Activated CD4-positive, alpha-beta memory T cell treated with anti-CD3 and anti-CD28 coated beads for 36 hours (primary cell): ENCODE measurements at places on chromosomes 7 and 10.

DNA sequence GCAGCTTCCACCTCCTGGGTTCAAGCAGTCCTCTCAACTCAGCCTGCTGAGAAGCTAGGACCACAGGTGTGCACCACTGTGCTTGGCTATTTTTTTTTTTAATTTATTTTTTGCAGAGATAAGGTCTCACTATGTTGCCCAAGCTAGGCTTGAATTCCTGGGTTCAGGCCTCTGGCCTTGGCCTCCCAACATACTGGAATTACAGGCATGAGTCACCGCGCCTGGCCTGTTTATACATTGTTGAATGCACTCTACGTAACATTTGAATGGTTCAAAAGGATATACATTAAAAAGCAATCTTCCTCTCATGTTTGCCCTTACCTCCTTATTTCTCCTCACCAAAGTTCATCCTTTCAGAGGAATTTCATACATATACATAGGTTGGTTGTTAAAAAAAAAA is 7.2 kb upstream of the SNX10 start:
- DNase-seq: no peak

DNA sequence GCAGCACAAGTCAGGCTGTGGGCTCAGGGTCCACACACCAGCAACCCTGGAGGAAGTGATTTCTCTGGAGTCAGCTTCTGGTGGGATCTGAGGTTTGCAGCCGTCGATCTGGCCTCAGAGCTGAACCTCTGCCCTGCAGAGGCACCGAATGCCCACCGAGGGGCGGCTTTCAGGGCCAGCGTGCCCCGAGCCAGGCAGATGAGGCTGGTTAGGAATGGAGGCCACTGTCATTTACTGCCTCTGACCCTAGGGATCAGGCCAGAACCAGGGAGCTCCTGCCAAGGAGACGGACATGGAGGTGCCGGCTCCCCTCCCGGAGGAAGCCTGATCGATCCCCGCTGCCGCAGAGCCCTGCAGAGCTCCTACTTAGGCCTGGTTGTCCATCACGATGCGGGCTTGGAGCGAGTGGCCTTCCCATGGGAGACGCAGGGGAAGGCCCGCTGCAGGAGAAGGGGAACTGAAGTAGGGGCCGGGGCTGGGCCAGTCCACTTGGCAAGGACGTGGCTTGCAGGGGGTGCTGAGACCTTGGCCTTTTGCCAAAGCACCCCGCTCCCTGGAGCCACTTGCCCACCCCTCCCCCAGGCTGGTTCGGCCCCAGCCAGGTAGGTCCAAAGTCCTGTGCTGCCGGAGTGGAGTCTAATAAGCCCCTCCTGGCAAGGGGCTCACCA is 19.6 kb upstream of the ELFN1 start:
- DNase-seq: no peak

DNA sequence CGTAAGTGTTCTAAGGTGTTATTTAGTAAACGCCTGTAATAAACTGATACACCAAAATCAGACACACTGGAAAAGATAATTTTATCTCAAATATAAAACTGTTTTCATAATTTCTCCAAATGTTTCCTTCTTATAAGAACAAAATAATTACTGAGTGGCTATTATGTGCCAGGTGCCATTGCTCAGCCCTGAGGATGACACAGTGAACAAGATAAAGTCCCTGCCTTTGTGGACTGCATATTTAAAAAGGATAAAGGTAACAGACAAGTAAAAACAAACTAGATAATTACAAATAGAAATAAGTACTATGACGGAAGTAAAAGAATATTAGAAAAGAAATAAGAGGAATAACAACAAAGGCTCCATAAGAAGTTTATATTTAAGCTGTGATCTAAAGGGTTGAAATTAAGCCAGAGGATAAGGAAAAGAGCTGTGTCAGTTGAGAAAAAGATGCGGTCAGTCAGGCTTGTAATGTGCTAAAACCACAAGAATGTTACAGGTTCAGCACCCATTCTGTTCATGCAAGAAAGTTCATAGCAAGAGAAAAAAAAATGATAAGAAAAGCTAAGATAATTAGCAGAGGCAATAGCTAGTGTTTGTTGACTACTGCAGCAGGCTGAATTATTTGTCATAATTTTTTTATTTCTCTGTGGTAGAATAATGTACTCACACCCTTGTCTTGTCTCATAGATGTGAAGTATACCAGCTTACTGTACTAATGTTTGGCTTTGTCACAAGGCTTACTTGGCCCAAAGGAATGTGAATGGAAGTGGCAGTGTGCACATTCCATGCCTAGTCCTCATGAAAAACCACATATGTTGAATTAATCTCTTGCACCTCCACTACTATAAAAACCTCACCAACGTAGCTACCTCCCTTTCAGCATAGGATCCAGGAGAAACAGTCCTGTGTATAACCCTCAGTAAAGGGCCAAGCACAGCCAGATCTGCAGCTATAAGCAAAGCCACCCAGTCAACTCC is 75.1 kb downstream of the CRPPA start:
- no peak for DNase-seq

DNA sequence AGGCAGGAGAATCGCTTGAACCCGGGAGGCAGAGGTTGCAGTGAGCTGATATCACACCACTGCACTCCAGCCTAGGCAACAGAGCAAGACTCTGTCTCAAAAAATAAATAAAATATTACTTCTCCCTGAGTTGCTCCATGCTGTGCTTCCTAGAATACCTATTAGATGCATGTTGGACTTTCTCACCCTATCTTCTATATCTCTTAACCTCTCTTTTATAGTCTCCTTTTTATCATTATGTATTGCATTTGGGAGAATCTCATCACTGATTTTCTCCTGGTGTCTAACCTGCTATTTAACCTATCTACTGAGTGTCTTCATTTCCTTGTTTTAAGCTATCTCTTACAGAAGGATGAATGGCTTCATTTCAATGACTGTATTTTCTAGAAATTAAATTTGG is 32.1 kb upstream of the NANOS1 start:
- no peak for DNase-seq

- DNase-seq: no peak
Observed at GRCh38 chr10:34653530-34653929, 161.6 kb downstream of the PARD3 start.

DNA sequence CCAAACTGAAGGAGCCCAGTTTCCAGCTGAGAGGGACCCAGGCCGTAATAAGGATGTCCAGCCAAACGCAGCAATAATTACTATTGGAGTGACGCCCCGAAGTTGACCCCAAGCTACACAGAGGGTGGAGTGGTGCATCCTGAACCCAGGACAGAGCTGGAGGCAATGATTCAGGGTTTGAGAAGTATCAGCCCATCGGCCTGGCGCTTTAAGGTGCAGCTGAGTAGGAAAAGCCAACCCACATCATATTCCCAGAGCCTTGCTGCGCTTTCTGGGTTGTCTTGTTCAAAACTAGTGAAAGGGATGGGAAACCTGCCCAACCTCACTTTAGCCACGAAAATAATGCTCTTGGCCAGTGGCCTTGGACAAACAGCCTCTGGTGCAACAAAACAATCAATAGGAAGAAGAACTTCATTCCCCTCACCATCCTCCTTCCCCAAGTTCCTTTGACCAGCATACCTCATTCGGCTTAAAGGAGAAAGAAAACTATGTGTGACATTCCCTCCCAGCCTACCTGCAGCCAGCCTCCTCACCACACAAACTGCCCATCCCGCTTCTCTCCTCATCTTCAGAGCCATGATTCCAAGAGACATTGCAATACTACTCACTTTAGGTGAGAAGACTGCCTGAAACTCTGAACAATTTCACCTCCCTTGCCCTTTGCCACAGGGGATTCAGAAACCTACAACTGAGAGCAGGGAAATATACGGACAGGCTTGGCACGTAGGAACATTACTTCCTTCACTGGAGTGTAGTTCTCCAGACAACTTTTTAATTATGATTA is 217.2 kb upstream of the MKLN1 start:
- peak; percentile 19 for DNase-seq

DNA sequence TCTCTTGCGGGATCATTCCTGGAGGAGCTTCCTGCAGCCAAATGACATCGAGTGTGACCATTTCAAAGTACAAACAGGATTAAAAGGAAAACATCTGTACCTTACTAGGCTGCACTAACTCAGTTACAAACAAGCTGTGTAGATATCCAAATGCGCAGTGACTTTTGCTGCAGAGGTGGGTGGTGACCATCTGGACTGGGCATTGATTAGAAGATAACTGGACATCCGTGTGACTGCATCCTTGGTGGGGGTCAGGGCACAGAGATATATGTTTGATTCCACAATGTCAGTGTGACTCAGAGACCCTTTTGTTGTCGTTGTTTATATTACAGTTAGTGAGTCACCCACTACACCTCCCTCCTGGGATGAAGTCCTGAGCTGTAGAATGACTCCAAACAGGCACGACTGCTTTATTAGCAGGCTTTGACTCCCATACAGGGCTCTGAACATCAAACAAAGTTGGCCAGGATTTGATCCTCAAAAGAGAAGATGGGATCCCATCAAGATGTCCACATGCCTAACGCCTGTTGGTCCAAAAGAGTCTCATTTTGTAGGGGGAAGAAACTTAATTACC is 56.7 kb upstream of the SDK1 start:
- DNase-seq: no peak

DNA sequence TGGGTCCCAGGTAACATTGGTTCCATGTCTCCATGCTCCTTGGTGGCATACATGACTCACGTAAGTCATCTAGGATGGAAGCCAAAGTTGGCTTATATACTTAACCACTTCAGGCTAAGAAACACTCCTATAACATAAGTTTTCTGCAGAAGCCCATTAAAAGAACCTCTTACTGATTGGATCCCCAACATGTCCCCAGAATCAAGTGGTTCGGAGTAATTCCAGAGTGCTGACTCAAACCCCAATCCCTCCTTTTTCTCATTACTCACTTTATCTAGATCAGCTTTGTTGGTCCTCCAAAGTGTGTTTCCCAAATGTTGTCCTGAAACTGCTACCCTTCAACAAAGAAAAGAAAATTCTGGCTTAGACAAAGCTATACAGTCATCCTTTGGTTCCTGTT is 10.1 kb upstream of the ATOH7 start:
- DNase-seq: no peak

- no peak for DNase-seq
Observed at GRCh38 chr7:32154797-32155196, 84.6 kb upstream of the PDE1C start.

DNA sequence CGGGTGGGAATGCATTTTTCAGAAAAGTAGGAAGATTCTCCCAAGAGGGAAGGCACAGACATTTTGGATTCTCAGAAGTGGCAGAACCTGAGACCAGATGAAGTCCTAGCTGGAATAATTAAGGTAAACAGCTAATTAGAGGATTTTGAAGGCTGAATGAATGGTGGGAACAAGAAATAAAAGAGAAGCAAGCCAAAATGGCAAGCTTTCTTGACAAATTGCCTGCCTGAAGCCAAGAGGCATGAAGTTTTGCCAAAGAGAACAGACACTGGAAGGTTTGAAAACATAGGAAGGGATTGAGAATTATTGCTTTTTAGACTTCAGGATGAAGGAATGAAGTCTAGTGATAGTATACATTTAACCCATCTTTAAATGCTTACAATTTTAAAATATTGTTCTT is 115.0 kb upstream of the SEM1 start:
- DNase-seq: no peak

DNA sequence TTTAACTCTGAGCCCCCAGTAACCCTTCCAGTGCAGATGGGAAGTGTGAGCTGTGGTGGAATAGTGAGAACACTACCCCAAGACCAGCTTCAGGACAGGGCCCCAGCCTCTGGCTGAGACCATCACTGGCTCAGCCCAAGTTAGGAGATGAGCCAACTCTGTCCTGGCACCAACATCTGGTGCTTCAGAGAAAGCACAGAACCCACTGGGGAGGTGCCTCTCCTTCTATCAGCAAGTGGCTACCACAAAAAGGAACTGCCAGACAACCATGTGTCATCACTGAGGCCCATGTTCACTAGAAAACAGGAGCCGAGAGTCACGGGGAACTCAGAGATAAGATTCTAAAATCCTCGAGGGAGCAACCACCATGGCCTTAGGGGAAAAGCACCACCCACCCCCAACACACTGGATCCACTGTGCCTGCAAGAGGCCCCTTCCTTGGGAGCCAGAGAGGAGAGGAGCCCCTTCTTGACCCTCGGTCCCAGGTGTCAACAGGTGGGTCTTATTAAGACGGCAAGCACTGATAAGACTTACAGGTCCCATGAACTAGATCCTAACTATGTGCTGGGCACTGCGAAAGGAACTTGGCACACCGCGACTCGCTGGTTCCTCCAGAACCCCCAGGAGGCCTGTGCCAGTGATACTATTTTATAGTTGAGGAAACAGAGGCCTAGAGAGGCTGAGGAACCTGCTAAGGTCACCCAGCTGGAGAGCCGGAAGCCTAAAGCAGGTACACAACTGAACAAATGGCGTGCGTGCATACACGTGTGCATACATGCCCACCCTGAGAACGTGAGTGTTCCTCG is 102.7 kb downstream of the FAM53B start:
- DNase-seq: peak; percentile 76
